Right cardiac atrium (tissue), 5 donors: ENCODE measurements at places on chromosomes 7 and 10. TPM values are rescaled to one million over a fixed set of nuclear protein-coding genes. Genes with fewer than 3 reads are reported as not detected.
A peak's percentile ranks its signal among the peaks of the same experiment; 100 is the strongest.

VSIR gene
- 36.8 TPM for polyA plus RNA-seq

DNA sequence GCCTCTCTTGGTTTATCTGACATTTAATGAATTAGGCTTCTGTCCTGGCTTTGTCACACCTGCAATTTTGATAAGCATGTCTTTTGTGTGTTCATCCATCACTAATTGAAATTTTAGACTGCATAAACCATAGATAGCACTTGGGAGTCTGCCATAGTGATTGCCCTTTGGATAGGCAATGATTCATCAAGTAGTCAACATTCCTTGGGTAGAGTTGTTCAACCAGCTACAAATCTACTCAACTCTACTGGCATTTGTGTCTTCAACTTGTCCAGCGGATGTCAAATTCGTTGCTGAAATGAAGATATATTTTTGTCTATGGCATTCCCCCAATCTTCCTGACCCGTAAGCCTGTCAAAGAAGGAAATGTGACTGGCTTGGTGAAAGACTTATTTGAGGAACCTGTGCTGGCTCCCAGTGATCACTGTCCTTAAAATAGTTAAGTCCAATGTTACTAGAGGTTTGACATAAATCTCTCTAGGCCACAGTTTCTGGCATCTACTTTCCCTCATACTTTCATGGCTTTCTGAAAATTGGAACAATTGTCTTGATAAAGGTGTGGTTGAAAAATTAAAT lies 33.7 kb upstream of the CREB5 start:
- no peak for DNase-seq

DNA sequence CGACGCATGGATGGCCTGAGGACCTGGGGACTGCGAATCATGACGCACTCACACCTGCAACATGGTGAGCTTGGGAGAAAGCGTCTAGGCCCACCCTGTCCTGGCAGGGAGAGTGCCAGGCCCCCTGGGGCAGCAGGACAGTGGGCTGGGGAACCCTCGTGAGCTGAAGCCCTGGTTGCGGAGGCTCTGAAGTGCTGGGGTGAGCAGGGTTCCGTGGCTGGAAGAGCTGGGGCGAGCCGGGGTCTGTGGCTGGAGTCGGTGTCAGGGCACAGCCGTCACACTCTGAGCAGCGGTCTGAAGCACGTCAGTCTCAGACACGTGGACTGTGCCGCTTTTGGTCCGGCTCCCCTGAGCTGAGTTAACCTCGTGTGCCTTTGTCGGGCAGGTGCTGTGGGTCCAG lies 4.7 kb downstream of the SUN1 start:
- no peak for DNase-seq

DNA sequence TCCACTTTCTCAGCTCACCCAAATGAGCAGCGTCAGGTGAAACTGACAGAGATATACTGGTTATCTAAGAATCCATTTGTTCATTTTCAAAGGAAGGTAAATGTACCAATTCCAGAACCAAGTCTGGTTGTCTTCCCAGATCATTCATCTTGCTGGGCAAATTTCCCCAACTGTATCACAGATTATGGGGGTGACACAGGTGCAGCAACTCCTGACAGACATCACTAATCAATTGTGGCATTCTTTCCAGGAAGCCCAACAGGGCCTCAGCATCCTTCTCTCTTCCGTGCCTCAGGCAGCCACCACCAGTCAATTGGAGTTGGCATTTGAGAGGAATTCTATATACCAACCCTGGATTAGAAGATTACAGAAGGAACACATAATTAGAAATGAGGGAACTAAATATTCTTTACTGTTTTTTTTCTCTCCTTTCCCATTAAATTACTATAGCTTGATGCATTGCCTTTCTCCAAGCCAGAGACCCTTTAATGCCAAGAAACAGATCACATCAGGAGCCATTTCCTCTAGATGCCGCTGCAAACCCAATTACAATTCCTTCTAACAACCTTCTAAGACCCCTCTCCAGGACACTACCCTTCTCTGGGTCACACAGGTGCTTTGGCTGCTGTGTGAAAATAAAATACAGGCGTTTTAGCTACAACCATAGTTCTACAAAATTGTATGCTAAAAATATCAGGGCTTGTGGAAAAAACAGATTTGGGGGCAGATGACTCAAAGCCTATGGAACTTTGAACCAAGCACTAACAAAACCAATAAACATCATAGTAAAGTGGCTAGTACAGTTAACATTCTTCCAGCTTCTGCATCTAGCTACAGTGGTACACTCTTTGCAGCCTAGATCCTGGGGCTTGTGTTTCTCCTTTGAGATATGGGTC lies 291.6 kb downstream of the RNLS start:
- DNase-seq = no peak

DNA sequence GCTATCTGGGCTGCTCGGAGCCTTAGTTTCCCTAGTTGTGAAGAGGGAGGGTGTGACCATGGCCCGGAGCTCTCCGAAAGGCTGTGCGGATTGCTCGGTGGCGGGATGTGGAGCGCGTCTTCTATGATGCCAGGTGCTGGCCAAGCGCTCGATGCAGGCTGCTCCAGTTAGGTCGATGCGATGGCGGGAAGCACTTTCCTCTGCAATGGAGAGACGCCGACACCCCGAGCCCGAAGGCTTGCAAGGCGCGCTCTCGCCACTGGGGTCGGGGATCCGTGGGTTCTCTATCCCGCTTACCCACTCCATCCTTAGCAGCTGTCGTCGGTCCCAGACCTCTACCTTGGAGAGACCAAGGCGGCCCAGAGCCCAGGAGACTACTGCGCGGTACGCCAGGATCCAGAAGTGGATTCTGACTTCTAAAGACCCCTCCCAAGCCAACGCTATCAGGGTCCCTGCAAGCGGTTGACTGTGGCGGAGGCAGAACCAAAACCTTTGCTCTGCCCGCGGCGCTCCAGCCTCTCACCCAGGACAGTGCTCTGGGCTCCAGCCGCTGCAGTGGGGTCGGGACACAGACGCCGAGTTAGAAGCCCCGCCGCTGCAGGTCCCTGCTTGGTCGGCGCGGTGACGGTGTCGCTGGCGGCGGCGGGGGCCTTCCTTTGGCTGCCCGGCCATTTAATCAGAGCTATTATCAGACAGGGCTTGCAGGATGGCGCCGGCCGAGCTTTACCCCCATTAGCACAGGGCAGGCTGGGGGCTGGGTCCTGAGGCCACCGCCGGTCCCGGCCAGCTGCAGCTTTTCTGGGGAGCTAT lies 7.8 kb upstream of the TBX20 start:
- DNase-seq = peak; percentile 85

- DNase-seq = no peak
These were observed 38.3 kb downstream of the OAT start for GRCh38 chr10:124380256-124380995.

- DNase-seq = no peak
These were observed 127.9 kb upstream of the STK17A start for GRCh38 chr7:43454936-43455518.

DNA sequence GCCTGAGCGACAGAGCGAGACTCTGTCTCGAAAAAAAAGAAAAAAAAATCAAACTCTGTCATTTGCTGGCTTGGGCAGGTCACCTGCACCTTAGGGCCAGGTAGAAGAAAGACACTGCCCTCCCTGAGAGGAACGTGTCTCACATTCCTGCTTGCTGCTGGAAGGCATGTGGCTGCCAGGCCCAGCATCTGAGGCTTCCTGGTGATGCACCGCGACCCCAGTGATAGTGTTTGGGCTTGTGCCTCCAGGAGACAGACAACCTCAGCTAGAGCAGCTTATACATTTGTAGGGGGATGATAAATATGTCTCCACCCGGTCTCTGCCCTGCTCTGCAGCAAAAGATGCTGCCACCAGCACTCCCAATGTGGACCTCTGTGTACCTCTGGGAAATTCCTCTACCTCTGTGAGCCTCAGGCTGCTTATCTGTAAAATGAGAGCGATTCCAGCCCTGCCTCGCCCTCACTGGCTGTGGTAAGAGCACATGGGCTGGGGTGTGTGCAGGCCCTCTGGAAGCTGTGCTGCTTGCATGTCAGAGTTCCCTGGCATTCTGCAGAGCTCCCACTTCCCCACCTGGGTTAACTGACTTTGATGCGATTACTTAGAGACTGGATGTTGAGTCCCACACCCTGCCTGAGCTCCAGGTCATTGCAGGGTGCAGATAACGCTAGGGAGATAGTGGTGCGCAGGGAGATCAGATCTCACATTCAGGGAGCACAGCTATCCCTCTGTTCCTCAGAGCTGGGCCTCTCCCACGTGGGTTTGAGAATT lies 19.9 kb downstream of the SLC29A3 start:
- DNase-seq = no peak
